ENCODE measurements at places on chromosomes 16 and 17. TPM values are rescaled to one million over a fixed set of nuclear protein-coding genes. Genes with fewer than 3 reads are reported as not detected.

DNA sequence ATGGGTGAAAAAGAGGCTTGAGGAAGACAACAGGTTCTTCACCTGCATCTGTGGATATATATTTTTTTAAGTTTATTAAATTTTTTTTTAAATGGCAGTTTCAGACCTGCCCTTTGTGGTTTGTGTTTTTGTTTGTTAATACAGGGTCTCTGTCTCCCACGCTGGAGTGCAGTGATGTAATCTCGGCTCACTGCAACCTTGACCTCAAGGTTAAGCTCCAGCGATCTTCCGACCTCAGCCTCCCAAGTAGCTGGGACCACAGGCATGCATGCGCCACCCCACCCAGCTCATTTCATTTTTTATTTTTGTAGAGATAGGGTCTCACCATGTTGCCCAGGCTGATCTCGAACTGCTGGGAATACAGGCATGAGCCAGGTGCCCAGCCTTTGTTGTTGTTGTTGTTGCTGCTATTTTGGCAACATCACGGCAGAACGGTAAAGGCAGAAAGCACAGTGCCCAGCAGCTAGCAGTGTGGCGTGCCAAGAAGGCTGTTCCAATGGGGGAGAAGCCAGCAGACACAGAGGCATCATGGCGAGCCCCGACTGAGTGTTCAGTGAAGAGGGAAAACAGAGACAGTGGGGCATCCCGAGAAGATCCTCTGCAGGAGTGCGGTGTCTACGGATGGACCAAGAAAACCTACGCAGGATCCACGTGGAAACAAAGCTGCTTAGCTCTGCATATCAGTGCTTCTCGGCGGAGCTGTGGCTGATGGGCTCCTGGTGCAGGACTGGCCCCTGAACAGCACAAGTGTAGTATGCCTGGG is 19.6 kb downstream of the TMC6 start:
- DNase-seq = no peak

TEDC2 gene
- 26.0 TPM for total RNA-seq

GRCh38 chr16:73636196-73636595 is 588.3 kb upstream of the ZFHX3 start:
- no peak for DNase-seq

DNA sequence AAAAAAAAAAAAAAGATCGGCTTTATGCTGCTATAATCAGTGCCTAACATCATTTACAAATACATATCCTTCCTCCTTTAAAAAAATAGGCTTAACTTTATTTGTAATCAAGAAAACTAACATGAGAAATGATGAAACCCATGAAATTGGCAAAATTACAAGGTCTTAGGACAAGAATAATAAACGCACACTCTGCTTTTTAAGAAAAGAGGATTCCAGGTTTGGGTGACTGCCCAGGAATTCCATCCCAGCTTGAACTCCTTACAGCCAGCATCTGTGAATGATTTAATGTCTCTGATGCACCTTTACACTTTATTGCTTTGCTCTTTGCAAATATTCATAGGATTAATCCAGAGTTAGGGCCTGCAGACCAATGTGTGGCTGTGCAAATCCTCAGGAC is 196.0 kb downstream of the CBLN1 start:
- no peak for DNase-seq

GRCh38 chr16:47687694-47688093 is 226.6 kb downstream of the PHKB start:
- no peak for DNase-seq

SGCA gene
- total RNA-seq = not detected

DDX52 gene
- 40.2 TPM for total RNA-seq

CFAP97D1 gene
- total RNA-seq = not detected

TMEM235 gene
- not detected for total RNA-seq

DNA sequence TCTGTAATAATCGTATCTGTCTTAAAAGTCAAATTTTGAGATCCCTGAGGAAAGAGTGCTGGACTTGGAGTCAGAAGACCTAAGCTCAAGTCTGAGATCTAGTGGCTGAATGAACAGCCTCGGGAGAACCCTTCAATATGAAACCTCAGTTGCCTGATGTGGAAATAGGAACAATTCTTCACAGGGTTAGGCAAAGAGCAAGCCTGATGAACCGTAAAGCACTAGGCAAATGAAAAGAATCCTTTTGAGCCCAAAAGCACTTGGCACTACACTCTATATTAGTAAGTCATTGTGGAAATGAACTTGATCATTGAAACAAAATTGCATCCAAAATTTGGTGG is 20.2 kb downstream of the TXNDC11 start:
- no peak for DNase-seq

- DNase-seq = no peak
Observed at GRCh38 chr17:8572764-8573163, 57.8 kb downstream of the MYH10 start.

DNA sequence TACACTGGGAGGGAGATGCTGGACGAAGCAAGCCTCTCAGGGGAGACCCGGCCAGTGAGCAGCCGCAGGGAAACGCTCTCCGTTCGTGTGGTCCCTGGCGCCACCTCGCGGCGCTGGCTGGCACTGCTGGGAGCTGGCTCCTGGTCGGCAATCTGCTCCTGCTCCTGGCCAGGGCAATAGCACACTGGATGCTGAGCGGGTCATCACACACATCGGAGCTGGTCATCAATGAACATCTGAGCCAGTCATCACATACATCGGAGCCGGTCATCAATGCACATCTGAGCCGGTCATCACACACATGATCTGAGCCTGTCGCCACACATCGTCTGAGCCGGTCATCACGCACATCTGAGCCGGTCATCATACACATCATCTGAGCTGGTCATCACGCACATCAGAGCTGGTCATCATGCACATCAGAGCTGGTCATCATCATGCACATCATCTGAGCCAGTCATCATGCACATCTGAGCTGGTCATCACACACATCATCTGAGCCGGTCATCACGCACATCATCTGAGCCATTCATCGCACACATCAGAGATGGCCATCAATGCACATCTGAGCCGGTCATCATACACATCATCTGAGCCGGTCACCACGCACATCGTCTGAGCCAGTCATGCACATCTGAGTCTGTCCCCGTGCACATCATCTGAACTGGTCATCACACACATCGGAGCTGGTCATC is 217.3 kb downstream of the RBFOX3 start:
- no peak for DNase-seq

KCNJ16 gene
- 7.2 TPM for total RNA-seq

NQO1 gene
- 135 TPM for total RNA-seq

FAM171A2 gene
- total RNA-seq = 8.0 TPM

GRCh38 chr16:26569793-26570192 is 496.9 kb upstream of the C16orf82 start:
- no peak for DNase-seq

OR3A3 gene
- total RNA-seq = not detected

DNA sequence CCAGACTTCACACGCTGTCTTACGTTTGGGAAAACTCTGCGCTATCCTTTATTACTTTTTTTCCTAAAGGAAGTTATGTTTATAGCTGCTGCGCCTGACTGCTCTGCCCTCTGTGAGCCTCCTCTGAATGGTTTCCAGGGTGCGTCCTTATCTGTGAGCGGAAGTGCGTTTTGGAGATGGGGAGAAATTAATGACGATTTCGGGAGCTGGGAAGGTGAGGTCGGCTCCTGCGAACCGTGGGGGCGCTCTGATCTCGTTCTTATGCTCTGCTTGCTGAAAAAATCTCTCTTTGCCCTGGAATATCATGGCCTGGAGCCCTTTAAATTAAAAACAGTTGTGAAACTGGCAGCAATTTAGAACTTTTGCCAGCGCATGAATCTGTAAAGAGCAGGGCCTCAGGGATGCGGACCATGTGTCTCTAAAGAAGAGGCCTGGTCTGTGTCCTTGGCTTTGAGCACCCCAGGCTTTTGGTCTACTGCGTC is 135.7 kb upstream of the ZFHX3 start:
- no peak for DNase-seq

DNA sequence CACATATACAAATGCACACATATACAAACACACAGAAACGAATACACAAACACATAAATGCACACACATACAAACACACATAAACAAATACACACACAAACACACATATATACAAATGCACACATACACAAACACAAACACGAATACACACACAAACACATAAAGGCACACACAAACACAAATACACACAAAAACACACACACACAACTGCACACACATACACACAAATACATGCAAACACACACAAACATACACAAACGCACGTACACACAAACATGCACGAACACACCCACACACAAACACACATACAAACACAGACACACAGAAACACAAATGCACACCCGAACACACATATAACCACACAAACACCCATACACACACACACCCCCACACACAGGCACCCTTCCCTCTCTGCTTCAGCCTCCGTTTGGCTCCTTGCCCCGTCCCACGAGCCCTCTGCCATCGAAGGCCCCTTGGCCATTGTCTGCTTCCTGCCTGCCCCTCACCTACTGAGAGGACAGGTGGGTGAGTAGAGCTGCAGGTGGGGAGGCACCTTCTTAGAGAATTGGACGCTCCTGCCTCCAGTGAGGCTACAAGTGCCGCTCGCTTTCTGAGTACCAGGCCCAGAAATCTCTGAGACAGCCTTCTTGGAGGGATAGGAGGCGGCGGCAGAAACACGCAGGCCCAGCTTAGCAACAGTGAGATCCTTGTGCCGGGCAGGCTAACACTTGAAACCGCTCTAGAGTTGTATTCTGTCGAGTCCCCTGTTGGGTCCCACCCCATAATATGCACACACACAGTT is 331.2 kb downstream of the FOXL1 start:
- no peak for DNase-seq

- DNase-seq = peak; percentile 12
Observed at GRCh38 chr17:14205992-14206461, 30.6 kb downstream of the CDRT15 start.

GRCh38 chr17:7343250-7343649 is 6.9 kb downstream of the ACAP1 start:
- no peak for DNase-seq

CACNG3 gene
- not detected for total RNA-seq

DNA sequence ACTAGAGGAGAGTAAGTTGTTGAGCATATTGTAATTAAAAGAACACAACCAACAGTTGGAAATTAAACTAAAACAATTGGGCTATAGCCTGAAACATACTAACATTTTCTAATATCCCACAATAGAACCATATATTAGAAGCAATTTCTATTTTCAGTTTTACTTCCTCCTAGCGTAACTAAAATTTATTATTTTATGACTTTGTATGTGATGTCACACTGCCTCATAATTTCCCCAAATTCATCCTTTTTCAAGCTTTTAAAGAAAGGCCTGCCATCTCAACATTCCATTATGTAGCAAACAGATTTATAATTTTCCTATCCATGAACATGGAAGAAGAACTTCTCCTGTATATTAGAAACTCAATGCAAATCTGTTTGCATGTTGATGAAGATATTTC is 110.2 kb downstream of the HS3ST3A1 start:
- DNase-seq = no peak

TBC1D3 gene
- total RNA-seq = not detected

DNA sequence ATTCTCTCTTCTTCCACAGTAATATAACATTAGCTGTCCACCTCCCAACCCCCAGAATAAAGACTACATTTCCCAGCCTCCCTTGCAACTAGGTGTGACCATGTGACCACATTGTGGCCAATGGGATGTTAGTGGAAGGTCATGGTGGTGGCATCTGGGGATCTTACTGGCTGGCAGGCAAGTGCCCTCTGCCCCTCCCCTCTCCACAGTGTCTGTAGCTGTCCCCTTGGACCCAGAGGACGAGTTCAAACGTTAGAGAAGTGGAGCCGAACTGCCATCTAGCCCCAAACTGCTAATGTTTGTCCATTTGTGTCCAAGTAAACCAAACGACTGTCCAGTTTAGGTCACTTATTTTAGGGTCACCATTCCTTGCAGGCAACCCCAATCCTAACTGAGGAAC is 26.6 kb upstream of the KCNG4 start:
- no peak for DNase-seq

DNA sequence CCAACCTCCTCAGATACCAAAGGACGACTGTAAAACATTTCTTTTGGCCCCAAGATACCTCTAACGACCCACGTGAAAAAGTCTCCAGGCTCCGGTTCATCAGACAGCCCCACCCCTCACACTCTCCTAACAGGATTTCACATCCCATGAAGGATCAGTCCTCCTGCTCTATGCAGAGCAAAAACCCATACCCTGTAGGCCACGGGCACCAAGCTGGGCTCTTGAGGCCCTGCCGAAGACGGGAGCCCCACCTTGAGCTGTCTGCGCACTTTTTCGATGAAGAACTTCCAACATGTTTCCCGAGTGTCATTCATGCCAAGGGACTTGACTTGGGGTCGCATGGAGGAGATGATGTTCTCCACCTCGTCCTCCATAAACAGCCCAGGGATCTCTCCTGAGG is 89.9 kb downstream of the PGS1 start:
- no peak for DNase-seq

DNA sequence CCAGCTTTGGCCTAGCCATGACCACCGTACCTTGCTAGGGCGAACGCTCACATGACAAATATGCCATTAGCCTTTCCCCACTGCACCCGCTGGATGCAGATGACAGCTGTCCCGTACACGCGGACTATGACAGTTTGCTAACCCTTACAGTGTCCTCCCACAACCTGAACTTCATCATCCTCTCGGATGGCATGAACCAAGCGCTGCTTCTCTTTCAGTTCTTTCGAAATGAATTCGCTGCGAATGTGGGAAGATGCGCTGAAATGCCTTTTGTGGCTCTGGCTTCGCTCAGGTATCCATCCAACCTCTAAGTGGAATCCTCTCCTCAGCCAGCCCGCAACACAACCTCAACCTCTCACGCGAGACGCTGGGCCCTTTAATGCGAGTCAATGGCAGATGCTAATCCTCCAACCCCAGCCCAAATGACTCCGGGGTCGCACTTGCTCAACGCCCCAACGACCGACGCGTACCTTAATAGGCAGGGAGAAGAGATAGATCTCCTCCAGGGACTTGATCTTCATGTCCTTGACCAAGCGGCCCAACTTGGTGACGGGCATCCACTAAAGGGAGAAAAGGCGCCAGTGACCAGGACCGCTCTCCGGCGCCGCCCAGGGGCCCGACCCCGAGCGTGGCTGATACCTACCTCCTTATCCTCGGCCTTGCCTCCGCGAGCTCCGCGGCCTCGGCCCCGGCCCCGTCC is 670 bp downstream of the RPS2 start:
- no peak for DNase-seq

GRCh38 chr16:53285236-53285635 is 149.0 kb upstream of the RBL2 start:
- no peak for DNase-seq

FBXO39 gene
- total RNA-seq = not detected
